ENCODE measurements at places on chromosomes 2 and 18. TPM values are rescaled to one million over a fixed set of nuclear protein-coding genes. Genes with fewer than 3 reads are reported as not detected.

DNA sequence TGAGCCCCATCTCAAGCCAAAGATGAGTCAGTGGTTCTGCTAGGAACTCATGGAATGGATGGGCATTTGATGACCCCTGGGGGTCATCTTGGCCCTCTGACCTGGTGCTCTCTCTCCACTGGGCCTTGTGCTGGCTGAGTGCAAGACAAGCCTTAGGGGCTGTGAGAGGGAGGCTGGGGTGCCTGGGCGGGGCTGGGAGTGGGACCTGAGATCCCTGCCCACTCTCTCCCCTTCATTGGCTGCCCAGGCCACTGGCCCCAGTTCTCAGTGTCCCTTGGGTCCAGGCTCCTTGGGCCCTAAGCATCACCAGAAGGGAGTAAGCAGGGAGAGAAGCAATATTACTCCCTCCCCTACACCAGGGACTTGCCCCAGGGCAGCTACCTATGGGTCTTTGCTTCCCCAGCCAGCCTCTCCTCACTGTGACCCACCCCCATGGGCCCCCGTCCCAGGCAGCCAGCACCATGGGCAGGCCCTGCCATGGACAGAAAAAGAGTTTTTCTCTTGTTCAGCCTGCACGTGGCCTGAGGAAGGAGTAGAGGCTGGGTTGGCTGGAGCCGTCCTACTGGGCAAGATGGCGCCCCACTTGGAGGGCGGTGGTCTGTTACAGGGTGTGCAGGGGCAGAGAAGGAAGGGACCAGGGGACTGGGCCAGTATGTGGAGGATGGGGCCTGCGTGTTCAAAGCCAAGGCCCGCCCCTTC is 33.6 kb downstream of the ATOH8 start:
- no peak for DNase-seq

Gene DCC
- total RNA-seq, result not detected

- no peak for DNase-seq
Observed at GRCh38 chr18:50189160-50189559, 5.8 kb downstream of the MYO5B start.

DNA sequence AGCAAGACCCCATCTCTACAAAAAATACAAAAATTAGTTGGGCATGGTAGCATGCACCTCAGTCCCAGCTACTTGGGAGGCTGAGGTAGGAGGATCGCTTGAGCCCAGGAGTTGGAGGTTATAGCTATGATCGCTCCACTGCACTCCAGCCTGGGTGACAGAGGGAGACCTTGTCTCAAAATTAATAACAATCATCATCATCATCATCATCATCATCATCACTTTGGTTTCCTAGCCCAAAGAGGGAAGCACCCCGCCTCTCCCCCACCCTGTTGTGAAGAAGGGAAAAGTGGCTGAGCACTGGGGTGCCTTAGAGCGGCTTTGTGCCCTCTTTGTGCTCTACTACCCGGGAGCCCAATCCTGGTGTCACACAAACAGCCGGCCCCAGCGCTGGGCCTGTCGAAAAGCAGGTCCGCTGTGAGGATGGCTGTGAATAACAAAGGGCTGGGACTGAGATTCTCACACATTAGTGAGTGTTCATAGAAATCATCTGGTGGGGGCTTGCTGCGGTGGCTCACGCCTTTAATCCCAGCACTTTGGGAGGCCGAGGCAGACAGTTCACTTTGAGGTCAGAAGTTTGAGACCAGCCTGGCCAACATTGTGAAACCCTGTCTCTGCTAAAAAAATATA is 42.6 kb upstream of the ASXL2 start:
- DNase-seq, result no peak

- DNase-seq, result peak; percentile 70
Observed at GRCh38 chr2:45885171-45885621, 233.7 kb downstream of the PRKCE start.
